Adipose tissue (tissue), 3 donors: ENCODE measurements at places on chromosomes 7 and 10. TPM values are rescaled to one million over a fixed set of nuclear protein-coding genes. Genes with fewer than 3 reads are reported as not detected.

MBL2 gene
- not detected for polyA plus RNA-seq

MACROH2A2 gene
- polyA plus RNA-seq: 4.5 TPM

BMPR1A gene
- polyA plus RNA-seq: 12.8 TPM

CPED1 gene
- polyA plus RNA-seq: 15.1 TPM

ERVW-1 gene
- not detected for polyA plus RNA-seq

KNDC1 gene
- polyA plus RNA-seq: 0.28 TPM

PNLIP gene
- polyA plus RNA-seq: 3.7 TPM

LLCFC1 gene
- not detected for polyA plus RNA-seq

NDUFA5 gene
- polyA plus RNA-seq: 93.9 TPM

AMZ1 gene
- polyA plus RNA-seq: 0.06 TPM

PHYHIPL gene
- 0.06 TPM for polyA plus RNA-seq

RPEL1 gene
- not detected for polyA plus RNA-seq

GRM3 gene
- polyA plus RNA-seq: not detected

ITGB8 gene
- 1.6 TPM for polyA plus RNA-seq
